Activated CD4-positive, CD25-positive, alpha-beta regulatory T cell treated with anti-CD3 and anti-CD28 coated beads, Interleukin-2, amount 50 U/mL, for 24 hours (primary cell): ENCODE measurements at places on chromosomes 7 and 10.

DNA sequence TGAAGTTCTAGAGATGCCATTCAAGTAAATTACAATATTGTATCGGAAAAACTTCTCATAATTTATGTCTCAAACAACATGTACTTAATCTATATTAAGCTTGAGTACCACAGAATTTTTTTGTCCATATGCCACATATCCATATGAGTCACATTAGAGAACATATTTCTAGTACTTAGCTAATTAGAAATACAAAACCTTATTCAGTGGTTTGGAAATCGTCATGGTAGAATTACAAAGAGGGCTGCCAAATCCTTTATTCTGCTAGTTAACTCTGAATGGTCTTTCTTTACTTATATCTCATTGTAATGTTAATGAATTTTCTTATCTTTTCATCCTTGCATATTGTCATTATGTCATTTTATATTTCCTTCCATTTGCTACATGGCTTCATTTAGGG is 9.0 kb upstream of the VIM start:
- no peak for ATAC-seq

DNA sequence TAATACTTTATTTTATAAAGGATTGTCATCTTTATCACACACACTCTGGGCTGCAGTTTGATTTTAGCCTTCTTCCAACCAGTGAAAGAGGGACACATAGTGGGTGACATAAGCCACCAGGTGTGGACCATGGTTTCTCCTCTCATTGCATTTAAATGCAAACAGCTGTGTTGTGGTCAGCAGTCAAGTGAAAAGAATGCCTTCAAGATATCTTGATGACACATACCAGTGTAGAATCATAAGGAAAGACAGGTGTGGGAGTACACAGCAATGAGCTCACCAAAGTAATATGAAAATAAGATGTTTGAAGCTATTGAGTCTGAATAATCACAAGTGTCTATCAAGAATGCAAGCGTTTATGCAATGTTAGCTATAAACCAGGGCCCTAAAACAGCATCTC is 580.0 kb downstream of the XPNPEP1 start:
- ATAC-seq, result no peak

DNA sequence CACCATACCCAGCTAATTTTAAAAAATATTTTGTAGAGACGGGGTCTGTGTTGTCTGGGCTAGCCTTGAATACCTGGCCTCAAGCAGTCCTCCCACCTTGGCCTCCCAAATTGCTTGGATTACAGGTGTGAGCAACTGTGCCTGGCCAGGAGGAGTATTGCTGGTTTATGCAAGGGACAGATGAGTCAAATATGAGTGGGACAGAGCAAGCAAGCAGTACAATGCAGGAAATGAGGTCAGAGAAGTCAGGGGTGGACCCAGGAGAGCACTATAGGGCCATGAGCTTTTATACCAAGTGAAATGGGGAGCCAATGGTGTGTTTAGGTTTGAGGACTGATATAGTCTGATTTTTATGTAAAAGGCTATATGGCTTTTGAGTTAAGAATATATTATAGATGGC is 6.3 kb downstream of the TSPAN13 start:
- no peak for ATAC-seq

- ATAC-seq, result no peak
Measured at GRCh38 chr10:121448766-121449421, 149.3 kb downstream of the FGFR2 start.

DNA sequence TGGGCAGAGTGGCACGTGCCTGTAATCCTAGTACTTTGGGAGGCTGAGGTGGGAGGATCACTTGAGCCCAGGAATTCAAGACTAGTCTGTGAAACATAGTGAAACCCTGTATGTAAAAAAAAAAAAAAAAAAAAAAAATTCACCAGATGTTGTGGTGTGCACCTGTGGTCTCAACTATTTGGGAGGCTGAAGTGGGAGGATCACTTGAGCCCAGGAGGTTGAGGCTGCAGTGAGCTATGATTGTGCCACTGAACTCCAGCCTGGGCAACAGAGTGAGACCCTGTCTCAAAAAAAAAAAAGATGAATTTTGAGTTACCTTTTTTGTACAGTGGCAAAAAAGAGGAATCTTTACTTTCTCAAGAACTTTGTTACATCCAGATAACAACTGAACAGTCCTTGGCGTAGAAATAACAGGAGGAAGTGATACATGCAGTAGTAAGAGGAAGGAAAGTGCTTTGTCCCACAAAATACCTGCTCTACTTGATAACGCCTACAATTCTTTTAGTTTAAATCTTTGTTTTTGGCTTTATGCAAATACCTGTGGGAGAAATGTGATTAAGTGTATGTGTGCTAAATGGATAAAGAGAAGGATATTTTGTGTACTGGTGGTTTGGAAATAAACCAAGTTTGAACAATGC is 29.3 kb downstream of the SPAG6 start:
- no peak for ATAC-seq

DNA sequence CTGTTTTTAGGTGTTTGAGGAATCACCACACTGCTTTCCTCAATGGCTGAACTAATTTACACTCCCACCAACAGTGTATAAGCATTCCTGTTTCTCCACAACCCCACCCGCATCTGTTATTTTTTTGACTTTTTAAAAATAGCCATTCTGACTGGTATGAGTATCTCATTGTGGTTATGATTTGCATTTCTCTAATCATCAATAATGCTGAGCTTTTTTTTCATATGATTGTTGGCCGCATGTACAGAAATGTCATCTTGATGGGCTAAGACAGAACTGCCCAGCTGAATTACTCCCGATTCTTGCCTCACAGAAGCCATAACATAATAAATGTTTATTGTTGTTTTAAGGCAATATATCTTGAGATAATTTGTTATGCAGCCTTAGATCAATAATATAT is 93.1 kb upstream of the DKK1 start:
- ATAC-seq, result no peak

DNA sequence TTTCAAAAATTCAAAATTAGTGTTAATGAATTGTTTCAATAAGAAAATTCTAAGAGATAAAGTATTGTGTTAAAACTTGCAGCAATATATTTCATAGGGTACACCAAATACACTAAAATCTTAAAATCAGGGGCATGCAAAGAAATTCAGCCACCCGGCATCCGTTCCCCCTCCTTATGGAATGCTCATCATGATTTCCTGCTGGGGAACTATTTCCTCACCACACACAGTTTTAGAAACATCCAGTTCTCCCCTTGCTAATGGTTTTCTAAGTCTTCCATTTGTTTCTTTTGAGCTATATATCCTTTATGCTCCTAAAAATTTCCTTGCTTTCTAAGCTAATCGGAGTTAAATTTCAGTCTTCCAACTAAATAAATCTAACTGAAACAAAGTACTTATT is 60.7 kb downstream of the CHCHD3 start:
- ATAC-seq, result no peak

DNA sequence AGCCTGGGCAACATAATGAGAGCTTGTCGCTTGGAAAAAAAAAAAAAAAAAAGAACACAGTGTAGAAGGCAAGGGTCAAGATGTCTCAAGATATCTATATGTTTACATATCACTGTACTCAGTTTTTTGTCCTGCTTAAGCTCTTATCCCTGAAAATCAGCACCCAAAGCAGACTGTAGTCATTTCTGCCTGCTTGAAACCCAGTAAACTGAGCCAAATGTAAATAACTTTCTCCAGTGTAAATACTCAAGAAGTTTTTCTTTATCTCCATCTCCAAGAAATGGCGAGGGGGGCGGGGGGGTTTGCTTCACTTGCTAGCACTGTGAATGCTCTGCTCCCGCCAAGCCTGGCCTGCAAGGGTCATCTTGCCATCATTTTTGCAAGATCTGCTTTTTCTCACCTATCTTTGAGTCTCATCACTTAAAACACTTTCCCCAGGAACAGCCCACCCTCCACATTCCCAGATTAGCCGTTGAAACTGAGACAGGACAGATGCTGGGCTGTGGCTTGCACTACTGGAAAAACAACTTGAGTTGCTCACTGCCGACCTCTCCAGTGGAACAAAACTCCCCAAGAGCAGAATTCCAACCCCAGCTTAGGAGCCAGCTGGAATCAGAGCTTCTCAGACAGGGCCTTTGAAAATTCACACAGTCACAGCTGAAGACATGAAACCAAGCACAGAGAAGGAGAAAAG is 54.6 kb downstream of the AFAP1L2 start:
- no peak for ATAC-seq

DNA sequence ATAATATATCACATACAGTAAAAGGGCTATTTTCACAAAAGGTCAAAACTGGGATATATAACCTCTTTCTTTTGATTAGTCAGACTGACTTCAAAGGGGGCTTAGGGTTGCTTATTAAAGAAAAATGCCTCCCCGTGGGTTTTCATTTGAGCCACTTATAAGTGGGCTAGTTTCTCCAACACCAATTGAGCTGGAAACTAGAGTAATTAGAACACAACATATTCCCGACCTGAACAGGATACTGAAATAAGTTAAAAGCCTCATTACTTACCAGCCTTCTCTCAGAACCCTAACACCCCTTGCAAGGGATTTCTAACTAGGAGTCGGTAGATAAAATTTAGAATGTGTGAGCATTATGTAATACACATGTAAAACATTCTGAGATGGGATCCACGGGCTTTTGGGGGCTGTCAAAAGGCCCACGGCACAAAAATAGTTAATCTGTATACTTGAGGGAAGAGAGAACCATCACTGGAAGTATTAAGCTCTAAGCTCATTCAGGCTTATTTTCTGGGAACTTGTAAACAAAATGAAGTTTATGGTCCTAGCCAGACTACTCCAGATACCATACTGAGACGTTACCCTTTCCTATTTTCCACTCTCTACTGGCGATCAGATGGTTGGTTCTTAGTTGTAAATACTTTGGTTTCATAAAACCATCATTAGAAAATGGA is 29.3 kb upstream of the KMT2E start:
- ATAC-seq, result no peak
